NCI-H510A treated with DMSO at 0.1 percent for 48 hours (cell line): ENCODE measurements at places on chromosomes 3 and 15.

DNA sequence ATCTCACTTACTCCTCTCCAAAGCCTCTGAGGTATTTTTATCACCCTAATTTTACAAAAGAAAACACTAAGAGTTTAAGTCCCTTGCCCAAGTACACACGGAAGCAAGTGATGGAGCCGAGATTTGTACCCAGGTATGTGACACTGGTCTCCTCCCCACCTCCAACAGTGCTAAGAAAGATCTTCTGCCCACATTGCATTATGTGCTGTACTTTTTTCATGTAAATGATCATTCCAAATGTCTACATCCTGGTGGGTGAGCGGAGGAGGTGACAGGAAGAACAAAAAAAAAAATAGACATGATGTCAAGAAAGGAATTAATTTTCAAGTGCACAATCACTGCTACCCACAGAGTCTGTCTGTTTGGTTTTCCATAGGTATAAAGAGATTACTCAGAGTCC is 694.1 kb downstream of the FHIT start:
- DNase-seq, result no peak

- DNase-seq, result no peak
These were observed 27.7 kb upstream of the HHATL start for GRCh38 chr3:42730294-42730693.

DNA sequence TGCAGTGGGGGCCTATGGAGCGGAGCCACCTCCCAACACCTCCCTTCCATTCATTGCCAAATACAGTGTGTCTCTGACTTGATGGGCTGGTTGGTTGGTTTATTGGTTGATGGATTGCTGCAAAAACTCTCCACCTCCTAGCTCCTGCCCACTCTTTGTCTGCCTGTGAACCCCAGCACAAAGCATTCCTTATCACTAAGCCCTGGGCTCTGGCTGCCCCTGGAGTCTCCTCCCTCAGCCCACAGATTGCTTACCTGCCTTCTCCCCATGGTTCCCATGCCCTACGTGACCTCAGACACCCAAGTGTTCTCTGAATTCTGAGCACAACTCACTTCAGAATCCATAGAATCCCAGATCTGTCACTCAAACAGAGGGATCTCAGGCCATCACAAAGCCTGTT is 139.1 kb upstream of the TPM1 start:
- DNase-seq, result no peak

GRCh38 chr3:160822936-160823335 is 66.9 kb downstream of the PPM1L start:
- DNase-seq, result no peak

GRCh38 chr3:152376351-152377183 is 107.8 kb downstream of the MBNL1 start:
- no peak for DNase-seq

GRCh38 chr3:64158334-64158733 is 66.9 kb downstream of the PRICKLE2 start:
- DNase-seq, result no peak

DNA sequence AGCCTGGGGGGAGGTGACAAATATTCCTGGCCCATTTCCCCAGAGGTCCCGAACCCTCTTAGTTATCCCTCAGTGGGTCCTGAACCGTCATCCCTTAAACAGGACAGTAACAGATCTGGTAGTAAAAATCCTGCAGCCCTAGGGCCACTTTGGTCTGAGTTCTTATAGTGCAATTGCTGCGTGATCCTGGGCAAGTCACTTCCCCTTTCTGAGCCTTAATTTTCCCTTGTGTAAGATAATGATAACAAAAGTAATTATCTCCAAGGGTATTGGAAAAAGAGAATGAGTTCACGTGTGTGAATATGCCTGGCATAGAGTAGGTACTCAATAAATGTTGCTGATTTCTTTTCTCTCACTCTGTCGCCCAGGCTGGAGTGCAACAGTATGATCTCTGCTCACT is 2.9 kb upstream of the JAGN1 start:
- DNase-seq, result no peak

DNA sequence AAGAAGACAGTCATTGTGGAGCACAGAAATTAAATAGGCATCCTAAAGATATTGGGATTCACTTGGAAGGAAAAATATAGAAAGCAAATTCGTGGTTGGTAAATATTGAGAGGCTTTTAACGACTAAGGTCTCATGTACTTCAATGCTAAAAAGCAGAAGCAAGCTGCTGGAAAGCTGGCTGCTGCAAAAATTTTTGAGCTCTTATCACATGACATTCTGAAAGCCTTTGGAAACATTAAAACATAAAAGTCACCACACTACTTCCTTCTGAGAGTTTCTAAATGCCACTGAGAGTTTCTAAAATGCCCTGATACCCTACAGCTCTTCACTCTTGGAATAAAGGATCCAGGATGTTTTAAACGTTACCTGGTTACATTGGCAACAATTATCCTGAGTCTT is 39.0 kb upstream of the CBLB start:
- no peak for DNase-seq

GRCh38 chr3:136819392-136819730 is 435 bp downstream of the SLC35G2 start:
- DNase-seq, result no peak

DNA sequence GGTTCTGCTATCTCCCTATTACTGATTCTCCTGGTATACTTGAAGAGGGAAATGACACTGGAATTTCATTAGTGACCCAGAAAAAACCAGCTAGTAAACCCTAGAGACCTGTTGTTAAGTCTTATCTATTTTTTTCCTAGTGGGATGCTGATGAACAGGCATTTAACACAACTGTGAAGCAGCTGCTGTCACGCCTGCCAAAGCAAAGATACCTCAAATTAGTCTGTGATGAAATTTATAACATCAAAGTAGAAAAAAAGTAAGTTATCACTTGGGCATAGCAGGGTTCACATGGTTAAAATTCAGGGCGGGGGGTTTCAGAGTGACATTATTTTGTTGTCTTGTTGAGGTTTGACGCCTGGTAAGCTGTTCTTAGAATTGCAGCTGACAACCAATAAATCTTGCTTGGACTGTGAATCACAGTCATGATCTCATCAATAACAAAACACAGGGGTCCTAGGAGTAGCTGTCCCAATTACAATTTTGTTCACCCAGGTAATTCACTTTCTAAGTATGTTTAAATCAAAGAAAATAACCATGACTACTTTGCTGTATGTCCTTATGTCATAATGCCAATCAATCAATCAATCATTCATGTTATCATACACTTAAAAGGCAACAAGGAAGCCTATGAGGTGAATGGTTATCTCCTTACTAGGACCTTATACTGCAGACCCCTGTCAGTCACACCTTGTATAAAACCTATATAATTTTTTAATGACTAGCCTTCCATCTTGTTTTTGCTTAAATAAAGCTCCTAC is 4.6 kb downstream of the SRP14 start:
- DNase-seq, result no peak

- no peak for DNase-seq
These were observed 61.4 kb downstream of the RPLP1 start for GRCh38 chr15:69513986-69514385.

- DNase-seq, result no peak
These were observed 22.9 kb downstream of the FYCO1 start for GRCh38 chr3:45972534-45973402.

DNA sequence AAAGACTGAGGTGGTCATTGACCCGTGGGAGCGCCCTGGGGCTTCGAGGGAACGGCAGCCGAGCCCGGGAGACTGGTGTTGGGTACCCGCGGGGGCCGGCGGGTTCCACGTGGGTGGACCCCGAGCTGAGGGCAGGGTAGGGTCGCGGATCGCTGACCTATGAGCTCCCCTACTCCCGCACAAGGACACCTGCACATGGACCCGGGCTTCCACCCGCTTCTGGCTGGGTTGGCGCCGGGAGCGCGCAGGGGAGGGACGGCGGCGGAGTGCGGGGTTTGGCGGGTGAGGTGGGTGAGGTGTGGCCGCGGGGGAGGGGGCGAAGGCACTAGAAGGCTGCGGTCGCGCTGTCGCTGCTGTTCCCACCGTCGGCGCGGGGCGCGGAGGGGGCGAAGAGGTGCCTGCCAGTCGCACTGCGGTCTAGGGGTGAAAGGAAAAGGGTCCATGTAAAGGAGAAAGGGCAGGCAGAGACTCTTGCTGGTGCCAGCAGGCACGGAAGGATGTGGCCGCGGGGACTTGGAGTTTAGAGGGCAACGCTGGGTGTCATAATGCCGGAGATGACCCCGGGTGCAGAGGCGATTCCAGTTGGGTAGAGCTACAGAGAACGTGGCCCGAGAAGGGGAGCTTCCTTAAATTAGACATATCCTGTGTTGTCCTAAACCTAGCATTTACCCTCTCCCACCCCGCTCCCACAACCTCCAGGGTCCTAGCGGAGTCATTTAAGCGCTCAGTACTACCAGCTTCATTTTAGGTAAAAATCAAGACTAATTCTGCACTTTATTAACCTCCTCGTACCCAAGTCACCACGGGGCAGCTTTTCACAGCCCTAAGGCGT is 245.9 kb upstream of the TOPAZ1 start:
- peak; percentile 44 for DNase-seq
